Activated T-helper 1 cell treated with anti-CD3 and anti-CD28 coated beads, Interleukin-12 subunit alpha, Interleukin-12 subunit beta, Interleukin-2, Interleukin-4 antibody, amounts not matched to agents 30 ng/mL and 10 ng/mL and 1 ng/mL, durations not matched to agents 14 hours and 24 hours and 36 hours (primary cell): ENCODE measurements at places on chromosomes 12 and 14. TPM values are rescaled to one million over a fixed set of nuclear protein-coding genes. Genes with fewer than 3 reads are reported as not detected.

DNA sequence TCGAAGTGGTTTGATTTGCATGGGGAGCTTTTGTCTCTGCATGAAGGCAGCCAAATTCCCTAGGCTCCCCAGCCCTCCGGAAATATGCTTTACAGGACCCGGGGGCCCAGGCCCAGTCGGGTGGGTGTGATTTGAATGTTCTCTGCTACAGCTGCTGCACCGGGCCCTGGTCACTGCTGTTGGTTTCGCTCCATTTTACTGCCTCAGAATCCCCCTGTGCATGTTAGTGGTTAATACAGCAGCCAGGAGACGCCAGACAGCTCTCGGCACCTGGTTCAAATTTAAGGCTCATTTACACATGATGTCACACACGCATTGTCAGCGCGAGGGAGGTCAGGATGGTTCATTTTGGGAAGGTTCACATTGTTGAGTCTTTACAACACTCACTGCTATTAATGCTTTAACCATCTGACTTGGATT is 99.6 kb downstream of the SLC38A6 start:
- DNase-seq = no peak

The SSPN gene
- total RNA-seq = not detected in 2 replicates

The SIX4 gene
- 0.57 and 1.1 TPM in 2 replicates for total RNA-seq

DNA sequence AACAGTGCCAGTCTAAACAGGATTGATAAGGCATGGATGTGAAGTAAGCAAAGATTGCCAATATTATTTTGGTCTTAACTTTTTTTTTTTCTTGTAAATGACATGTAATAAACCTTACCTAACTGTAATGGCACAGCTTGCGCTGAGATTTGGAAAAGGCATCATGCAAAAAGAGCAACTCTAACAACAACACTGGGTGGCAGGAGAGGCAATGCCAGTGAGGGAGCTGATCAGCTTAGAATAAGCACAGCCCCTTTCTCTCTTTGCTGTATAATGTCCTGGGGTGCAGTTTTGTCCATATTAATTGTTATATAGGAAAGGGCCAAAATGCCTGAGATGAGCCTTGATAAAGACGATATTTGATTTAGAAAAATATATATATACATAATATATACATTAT is 1589.7 kb upstream of the FLRT2 start:
- DNase-seq = no peak

- DNase-seq = no peak
These were observed 125.7 kb upstream of the KRAS start for GRCh38 chr12:25376407-25376806.
